ENCODE measurements at places on chromosomes 1 and 21.

DNA sequence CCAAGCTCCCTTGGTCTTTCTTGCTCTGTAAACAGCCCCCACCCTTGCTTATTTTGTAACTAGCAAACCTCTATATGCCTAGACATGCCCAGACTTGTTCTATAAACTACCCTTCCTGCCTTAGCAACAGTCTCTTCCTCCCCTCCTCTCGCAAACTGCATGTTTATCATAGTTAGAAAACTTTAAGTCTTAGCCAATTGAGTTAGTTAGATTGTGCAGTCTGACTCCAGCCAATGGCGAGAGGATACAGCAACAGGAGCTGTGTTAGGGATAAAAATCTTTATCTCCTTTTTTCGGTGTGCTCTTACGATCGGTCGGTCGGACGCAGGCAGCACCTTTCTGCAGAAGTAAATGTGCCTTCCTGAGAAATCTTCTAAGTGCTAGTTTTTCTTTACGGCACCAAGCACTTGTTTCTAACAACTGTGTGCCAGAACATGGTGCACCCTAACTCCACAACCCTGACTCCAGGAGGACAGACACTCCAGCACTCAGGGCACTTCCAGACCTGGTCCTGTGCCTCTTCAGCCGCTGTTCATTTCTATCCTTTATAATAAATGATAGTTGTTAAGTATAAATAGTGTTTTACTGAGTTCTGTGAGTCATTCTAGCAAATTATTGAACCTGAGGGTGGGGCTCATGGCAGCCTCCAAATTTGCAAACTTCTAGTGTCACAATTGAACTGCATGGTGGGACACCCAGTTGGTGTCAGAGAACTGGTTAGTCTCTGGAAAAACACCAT lies 25.7 kb upstream of the GNG4 start:
- DNase-seq: no peak

DNA sequence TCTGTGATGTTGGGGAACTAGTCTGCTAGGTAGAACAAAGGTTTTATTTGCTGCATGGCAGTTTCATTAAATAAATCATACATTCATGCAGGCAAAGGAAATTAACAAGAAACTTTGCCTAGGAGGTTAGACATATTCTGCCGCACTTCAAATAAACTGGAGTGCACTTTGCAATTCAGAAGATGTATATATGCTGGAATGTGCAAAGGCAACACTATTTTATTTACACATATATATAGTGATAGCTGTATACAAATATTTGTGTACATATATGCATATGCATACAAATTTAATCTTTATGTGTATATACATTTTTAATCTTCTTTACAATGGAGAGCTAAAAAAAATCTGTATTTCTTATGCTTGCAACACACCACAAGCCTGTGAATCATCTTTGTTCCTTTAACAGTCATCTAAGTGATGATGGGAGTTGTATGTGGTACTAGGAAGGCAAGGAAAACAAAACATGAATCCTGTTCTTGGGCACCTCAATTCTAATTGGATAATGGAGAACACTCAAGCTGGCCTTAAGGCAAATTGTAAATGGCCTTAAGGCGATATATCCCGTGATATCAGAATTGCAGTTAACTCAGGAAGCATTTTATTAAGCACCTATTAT lies 605.8 kb upstream of the CAMK1G start:
- DNase-seq: no peak

- no peak for DNase-seq
Measured at GRCh38 chr1:177208920-177209319, 38.2 kb downstream of the BRINP2 start.

DNA sequence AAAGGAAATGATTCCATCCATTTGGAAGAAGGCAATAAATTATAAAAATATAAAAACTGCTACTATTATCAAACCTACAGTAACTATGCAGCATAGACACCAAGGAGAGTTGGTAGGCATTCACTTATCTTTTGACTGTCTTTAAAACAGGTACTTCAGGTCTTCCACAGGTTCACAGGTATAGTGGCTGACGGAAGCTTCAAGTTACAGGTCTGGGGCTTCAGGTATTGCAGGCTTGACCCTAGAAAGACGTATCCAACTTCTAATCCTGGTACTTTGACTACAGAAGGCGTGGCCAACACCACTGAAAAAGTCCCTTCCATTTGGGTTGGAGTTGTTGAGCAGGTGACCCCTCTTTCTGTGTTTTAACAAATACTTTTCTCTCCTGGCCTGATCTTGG lies 35.6 kb downstream of the YY1AP1 start:
- DNase-seq: no peak

GRCh38 chr1:200180821-200181220 lies 153.3 kb downstream of the NR5A2 start:
- DNase-seq: no peak

DNA sequence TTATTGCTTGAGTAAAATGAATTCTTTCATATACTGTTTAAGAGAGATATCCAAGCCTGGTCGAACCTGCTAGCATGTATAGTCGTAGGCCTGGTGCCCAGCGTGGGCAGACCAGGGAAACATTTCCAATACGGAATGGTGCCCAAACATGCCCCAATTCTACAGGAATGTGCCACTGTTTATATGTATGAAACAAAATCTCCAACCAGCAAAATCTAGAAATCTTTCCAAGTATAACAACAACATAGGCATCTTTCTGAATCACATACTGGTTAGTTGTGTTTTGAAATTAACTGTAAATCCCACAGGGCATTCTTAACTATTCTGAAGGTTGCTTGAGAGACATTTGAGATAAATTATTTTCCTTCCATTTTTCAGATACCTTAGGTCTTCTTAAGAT lies 17.0 kb upstream of the ABCD3 start:
- no peak for DNase-seq

- DNase-seq: no peak
Measured at GRCh38 chr1:226980565-226981385, 40.7 kb downstream of the COQ8A start.

DNA sequence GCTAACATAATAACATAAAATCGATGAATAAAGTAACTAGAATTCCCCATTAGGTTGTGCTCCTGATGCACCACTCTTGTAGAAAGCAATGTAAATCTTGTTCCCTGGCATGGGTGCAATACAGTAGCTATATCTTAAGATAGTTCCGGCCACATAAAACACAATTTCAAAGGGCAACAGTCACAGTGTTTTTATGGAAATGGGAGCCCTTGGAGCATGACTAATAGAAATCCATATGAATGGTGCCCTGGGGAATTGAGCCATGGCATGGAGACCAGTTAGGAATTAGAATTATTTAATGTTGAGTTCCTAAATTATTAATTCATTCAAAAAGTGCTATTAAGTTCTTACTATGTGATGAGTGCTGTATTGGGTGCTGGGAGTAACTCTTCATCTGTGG lies 118.7 kb downstream of the KCNK2 start:
- DNase-seq: no peak

GRCh38 chr1:161089938-161090337 lies 580 bp upstream of the NECTIN4 start:
- DNase-seq: no peak

DNA sequence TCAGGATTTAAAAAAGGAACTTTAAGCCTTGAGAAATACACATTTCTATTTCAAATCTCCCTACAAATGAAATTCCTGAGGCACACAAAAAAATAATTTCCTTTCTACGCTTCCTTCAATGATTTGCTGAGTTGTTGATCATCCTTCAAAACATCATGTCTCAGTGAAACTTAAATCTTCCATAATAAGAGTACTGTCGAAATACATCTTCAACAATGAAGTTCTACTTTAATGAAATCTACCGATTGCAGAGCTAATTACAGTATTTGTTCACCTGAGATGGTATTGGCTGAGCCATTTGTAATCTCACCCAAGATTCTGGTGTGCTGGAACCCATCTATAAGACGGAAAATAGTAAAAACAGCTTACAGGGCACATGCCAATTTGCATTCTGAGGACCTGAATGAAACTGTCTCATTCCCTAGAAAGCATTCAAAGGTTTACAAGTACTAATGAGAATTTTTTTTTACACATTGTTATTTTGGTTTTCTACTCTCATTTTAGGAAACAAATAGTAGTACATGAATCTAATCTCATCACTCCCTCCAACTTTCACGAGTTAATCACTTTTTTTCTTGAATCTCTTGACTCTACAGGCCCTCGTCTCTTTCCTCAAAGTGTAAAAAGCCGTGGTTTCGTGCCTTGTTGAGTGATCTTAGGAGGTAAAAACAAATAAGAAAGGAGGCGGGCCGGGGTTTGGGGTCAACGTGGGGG lies 1.1 kb downstream of the CHML start:
- DNase-seq: no peak
